Keratinocyte (primary cell): ENCODE measurements at places on chromosomes 12 and 14. TPM values are rescaled to one million over a fixed set of nuclear protein-coding genes. Genes with fewer than 3 reads are reported as not detected.

DNA sequence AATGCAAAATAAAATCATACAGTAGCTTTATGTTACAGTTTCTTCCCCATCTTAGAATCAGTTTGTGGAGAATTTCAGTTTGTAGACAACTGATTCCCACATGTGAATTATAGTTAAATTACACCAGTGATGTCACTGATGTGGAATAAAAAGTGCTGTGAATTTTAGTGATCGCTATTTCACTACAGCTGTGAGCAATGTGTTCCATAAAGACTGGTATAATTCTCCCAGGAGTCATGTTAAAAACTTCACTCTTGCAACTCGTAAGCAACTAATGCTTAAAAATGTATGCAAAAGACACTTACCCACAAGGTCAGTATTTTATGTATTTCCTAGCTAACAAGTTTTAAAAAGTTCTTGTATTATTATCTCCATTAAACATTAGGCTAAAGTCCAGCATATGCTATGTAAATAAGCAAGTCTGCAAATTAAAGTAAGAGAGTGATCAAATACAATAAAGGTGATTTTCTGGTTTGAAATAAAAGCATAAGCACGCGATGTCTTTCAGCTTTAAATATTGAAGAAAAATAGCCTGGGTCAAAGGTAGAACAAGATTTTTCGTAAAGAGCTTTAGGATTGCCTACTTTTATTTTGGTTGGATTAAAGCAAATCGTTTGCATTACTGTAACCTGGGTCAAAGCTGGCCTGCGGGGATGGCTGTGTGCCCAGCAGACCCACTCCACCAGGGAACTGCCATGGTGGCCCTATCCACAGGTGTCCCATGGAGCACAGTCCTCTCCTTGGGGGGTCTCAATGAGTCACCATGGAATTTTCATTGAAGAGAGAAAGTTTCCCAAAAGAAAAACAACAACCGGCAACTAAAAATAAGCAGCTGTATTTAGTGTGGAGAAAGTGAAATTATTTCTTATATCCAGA is 12.7 kb upstream of the LRIG3 start:
- no peak overlapping the region for H3K4me3 ChIP-seq
- no peaks in the 10 kb centered on the region for H3K27me3 ChIP-seq
- H3K4me1 ChIP-seq: no peaks in the 10 kb centered on the region

GRCh38 chr12:92558806-92559205 is 144.0 kb upstream of the PLEKHG7 start:
- H3K4me3 ChIP-seq: no peak overlapping the region
- H3K27me3 ChIP-seq: no peaks in the 10 kb centered on the region
- no peaks in the 10 kb centered on the region for H3K36me3 ChIP-seq
- DNase-seq: no peak
- no peak overlapping the region for H3K27ac ChIP-seq

GRCh38 chr12:84973026-84973425 is 60.4 kb upstream of the SLC6A15 start:
- no peaks in the 10 kb centered on the region for H3K27me3 ChIP-seq
- no peak overlapping the region for H3K27ac ChIP-seq
- no peaks in the 10 kb centered on the region for H3K36me3 ChIP-seq

The KRT75 gene
- 59.4 to 151 TPM (median 60.5 TPM) in 3 replicates for polyA plus RNA-seq

The PUS7L gene
- 7.4 to 10.8 TPM (median 7.9 TPM) in 3 replicates for polyA plus RNA-seq

DNA sequence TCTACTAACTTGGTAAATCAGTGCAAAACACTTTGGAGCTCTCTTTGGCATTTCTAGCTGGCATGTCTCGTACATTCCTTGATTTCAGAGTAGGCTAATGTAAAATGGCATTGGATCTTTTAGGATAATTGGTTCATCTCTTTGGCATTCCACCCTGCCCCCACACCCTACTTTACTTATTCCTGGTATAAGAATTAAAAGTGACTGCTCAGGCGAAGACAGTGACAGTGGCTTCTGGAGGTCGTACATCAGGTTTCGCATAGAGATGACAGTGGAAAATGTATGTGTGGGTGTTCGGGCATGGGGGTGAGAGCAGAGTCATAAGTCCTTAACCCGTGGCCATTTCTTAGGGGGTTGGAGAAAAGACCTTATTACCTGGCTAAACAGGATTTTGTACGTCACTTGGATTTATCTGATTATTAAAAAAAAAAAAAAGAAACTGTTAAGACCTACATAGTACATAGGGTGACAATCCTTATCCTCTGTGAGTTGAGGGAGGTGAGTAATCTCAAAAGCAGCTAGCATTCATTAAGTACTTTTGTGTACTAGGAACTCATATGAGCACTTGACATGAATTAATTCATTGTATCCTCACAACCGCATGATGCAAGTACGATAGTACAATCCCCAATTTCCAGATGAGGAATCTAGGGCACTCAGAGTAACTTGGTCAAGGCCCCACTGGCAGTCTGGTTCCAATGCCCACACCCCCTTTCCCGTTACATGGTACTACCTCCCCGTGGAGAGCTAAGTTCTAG is 22.4 kb upstream of the KCNK13 start:
- no peaks in the 10 kb centered on the region for H3K27me3 ChIP-seq
- peaks cover 7% of the 10 kb centered on the region for H3K36me3 ChIP-seq
- DNase-seq: no peak
- H3K27ac ChIP-seq: no peak overlapping the region

The SYCP3 gene
- polyA plus RNA-seq: 0.09 to 0.16 TPM (median 0.13 TPM) in 3 replicates

The SLC41A2 gene
- polyA plus RNA-seq: 1.0 to 1.5 TPM (median 1.2 TPM) in 3 replicates

DNA sequence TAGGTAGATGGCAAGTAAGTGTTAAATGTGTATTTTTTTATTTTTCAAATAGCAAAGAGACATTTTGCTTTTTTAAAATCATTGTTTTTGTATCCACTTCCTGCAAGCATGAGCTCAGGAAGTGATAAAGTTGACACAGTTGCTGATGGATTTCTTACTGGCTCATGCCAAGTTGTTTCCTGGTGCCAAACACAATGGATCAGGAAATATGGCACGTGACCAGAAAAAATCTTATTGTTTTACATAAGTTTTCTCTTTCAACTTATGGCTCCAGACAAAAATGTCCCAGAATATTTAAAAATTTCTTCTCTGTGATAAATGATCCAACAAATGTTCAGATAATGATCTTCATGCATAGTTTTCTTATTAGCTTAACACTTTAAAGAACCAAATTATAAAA is 1279.1 kb upstream of the FLRT2 start:
- H3K4me1 ChIP-seq: no peaks in the 10 kb centered on the region
- H3K27ac ChIP-seq: no peak overlapping the region
- no peak for DNase-seq
- H3K4me3 ChIP-seq: no peak overlapping the region
- H3K36me3 ChIP-seq: no peaks in the 10 kb centered on the region

- H3K27me3 ChIP-seq: no peaks in the 10 kb centered on the region
- no peak overlapping the region for H3K27ac ChIP-seq
- DNase-seq: no peak
- H3K36me3 ChIP-seq: peaks cover 20% of the 10 kb centered on the region
- no peak overlapping the region for H3K4me3 ChIP-seq
- peaks cover 18% of the 10 kb centered on the region for H3K4me1 ChIP-seq
Measured at GRCh38 chr12:47875746-47876439, 28.9 kb downstream of the VDR start.

DNA sequence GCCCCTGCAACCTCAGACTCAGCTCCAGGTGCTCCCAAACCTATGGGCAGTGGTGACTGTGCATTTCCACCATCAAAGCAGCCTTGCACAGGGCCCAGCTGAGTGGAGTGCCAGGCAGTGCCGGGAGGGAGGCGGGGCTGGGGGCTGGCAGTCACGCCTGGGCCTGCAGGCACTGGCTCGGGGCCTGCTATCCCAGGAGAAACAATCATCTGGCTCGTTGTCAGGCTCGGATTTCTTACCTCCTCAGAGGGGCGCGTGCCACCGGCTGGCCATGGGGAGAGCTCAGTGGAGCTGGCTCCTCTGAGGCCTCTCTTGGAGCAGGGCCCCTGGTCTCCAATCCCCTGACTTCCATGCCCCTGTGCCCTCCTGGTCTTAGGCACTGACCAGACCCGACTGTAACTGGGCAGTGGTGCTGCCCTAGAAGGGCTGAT is 20.2 kb upstream of the PPP1R13B start:
- DNase-seq: no peak
- no peaks in the 10 kb centered on the region for H3K36me3 ChIP-seq
- peaks cover 39% of the 10 kb centered on the region for H3K4me1 ChIP-seq
- H3K27ac ChIP-seq: peak overlapping the region; percentile 74

GRCh38 chr12:131464081-131464480 is 246.8 kb upstream of the SFSWAP start:
- H3K4me1 ChIP-seq: no peaks in the 10 kb centered on the region
- peaks cover 5% of the 10 kb centered on the region for H3K27me3 ChIP-seq
- H3K4me3 ChIP-seq: no peak overlapping the region

GRCh38 chr14:20611277-20611676 is 20.1 kb upstream of the RNASE12 start:
- no peak overlapping the region for H3K4me3 ChIP-seq
- no peaks in the 10 kb centered on the region for H3K36me3 ChIP-seq
- H3K4me1 ChIP-seq: peaks cover 9% of the 10 kb centered on the region
- H3K27ac ChIP-seq: no peak overlapping the region
- no peaks in the 10 kb centered on the region for H3K27me3 ChIP-seq

GRCh38 chr14:47660158-47660557 is 15.2 kb downstream of the MDGA2 start:
- H3K4me1 ChIP-seq: no peaks in the 10 kb centered on the region
- no peak overlapping the region for H3K27ac ChIP-seq
- no peaks in the 10 kb centered on the region for H3K36me3 ChIP-seq

The SAMD15 gene
- polyA plus RNA-seq: 0.23 to 0.77 TPM (median 0.46 TPM) in 3 replicates

GRCh38 chr12:51171884-51172514 is 936 bp downstream of the TFCP2 start:
- H3K36me3 ChIP-seq: no peaks in the 10 kb centered on the region
- peak overlapping the region; percentile 98 for H3K27ac ChIP-seq
- H3K4me3 ChIP-seq: peak overlapping the region; percentile 92
- peaks cover 9% of the 10 kb centered on the region for H3K4me1 ChIP-seq

The HCAR2 gene
- 8.8 to 30.1 TPM (median 18.3 TPM) in 3 replicates for polyA plus RNA-seq

DNA sequence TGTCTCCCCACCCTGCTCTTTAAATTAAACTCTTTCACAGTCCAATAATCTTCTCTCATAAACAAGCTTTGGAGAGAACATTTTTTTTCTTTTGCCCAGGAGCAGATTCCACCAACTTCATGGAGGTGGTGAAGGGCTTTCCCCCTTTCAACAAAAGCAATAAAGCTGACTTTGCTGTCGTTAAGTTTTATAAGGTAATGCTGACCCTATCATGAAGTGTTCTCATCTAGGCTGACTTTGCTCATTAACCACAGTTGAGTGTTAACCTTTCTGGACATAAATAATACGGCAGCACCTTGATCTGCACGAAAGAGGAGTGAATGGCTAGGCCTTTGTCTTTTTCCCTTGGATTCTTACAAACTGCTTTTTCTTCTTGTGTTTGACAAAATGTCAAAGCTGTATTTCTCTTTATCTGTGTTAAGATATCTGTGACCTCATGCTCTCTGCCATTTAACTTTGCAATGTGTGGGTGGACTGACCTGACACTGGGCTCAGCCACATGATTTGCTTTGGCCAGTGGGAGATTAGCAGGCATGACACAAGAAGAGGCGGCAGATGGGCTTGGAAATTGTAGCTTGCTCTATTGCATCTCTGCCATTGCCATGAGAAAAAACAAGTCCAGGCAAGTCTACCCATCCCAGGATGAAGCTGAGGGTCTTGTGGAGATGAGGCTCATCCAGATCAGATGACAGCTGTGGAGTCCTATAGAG is 470.9 kb upstream of the CCDC196 start:
- DNase-seq: no peak
- no peak overlapping the region for H3K27ac ChIP-seq
- no peak overlapping the region for H3K4me3 ChIP-seq
- H3K27me3 ChIP-seq: no peaks in the 10 kb centered on the region
- no peaks in the 10 kb centered on the region for H3K4me1 ChIP-seq
- no peaks in the 10 kb centered on the region for H3K36me3 ChIP-seq

GRCh38 chr12:6377667-6377994 is 2.3 kb upstream of the SCNN1A start:
- H3K4me3 ChIP-seq: no peak overlapping the region
- no peaks in the 10 kb centered on the region for H3K27me3 ChIP-seq
- H3K36me3 ChIP-seq: no peaks in the 10 kb centered on the region

- peaks cover 4% of the 10 kb centered on the region for H3K4me1 ChIP-seq
- H3K27me3 ChIP-seq: no peaks in the 10 kb centered on the region
- no peak overlapping the region for H3K4me3 ChIP-seq
- no peak overlapping the region for H3K27ac ChIP-seq
- H3K36me3 ChIP-seq: no peaks in the 10 kb centered on the region
- no peak for DNase-seq
Measured at GRCh38 chr14:49553892-49554291, 32.3 kb downstream of the RPS29 start.

The USP44 gene
- polyA plus RNA-seq: 0.12 to 0.18 TPM (median 0.13 TPM) in 3 replicates

- no peaks in the 10 kb centered on the region for H3K27me3 ChIP-seq
- H3K27ac ChIP-seq: peak overlapping the region; percentile 98
- H3K4me1 ChIP-seq: peaks cover 59% of the 10 kb centered on the region
- H3K4me3 ChIP-seq: no peak overlapping the region
- H3K36me3 ChIP-seq: no peaks in the 10 kb centered on the region
Measured at GRCh38 chr14:61562321-61563161, 132.8 kb upstream of the HIF1A start.

The RASSF9 gene
- polyA plus RNA-seq: 2.5 to 4.7 TPM (median 4.2 TPM) in 3 replicates

DNA sequence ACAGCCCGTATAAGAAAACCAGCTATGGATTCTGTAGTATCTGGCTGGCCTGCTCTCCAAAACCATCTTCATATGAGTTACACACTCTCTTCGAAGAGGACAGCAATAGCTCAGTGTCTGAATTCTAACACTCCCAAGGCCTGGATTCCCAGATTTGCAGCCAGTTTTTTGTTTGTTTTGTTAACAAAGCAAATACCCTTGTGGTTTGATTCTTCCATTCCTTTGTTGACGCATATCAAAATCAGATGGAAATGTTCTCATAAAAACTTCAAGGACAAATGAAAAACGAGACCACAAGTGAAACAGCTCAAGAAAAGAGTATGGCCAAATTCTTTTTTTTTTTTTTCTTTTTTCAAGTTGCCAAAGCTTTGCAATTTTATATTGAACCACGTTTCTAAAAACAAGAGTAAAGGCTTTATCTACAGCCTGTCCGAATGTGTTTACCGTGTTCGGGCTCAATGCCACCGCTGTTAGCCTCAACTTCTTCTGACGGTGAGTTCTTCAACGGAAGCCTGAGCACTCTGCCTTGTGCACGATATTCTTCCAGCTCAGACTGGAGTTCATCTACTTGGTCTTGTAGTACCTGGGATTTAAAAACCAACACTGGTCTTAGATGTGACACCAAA is 67.5 kb downstream of the NIN start:
- peaks cover 23% of the 10 kb centered on the region for H3K36me3 ChIP-seq
- H3K4me3 ChIP-seq: no peak overlapping the region
- no peak for DNase-seq
- H3K4me1 ChIP-seq: no peaks in the 10 kb centered on the region
- no peaks in the 10 kb centered on the region for H3K27me3 ChIP-seq

GRCh38 chr12:31005256-31005943 is 68.3 kb upstream of the DDX11 start:
- no peak overlapping the region for H3K4me3 ChIP-seq
- H3K4me1 ChIP-seq: peaks cover 7% of the 10 kb centered on the region
- no peaks in the 10 kb centered on the region for H3K36me3 ChIP-seq
- no peak for DNase-seq
- H3K27ac ChIP-seq: no peak overlapping the region

The LAG3 gene
- 0.09 to 0.14 TPM (median 0.09 TPM) in 3 replicates for polyA plus RNA-seq

The KRT82 gene
- polyA plus RNA-seq: 0.03 TPM in 1 of 3 replicates, not detected in the others
